ENCODE measurements at places on chromosomes 1 and 21. TPM values are rescaled to one million over a fixed set of nuclear protein-coding genes. Genes with fewer than 3 reads are reported as not detected.

Gene TSPAN1
- 3.4 TPM for total RNA-seq

Gene GSTM1
- total RNA-seq = not detected

Gene TNFSF4
- total RNA-seq = not detected

Gene LCE2B
- not detected for total RNA-seq

Gene LRRC8B
- 4.0 TPM for total RNA-seq

Gene CFHR3
- total RNA-seq = 0.10 TPM

Gene FCER1G
- total RNA-seq = not detected

Gene SPRR5
- total RNA-seq = not detected

Gene TRABD2B
- 1.4 TPM for total RNA-seq

Gene CYP4A11
- total RNA-seq = not detected
